ENCODE measurements at places on chromosomes 11 and 22.

DNA sequence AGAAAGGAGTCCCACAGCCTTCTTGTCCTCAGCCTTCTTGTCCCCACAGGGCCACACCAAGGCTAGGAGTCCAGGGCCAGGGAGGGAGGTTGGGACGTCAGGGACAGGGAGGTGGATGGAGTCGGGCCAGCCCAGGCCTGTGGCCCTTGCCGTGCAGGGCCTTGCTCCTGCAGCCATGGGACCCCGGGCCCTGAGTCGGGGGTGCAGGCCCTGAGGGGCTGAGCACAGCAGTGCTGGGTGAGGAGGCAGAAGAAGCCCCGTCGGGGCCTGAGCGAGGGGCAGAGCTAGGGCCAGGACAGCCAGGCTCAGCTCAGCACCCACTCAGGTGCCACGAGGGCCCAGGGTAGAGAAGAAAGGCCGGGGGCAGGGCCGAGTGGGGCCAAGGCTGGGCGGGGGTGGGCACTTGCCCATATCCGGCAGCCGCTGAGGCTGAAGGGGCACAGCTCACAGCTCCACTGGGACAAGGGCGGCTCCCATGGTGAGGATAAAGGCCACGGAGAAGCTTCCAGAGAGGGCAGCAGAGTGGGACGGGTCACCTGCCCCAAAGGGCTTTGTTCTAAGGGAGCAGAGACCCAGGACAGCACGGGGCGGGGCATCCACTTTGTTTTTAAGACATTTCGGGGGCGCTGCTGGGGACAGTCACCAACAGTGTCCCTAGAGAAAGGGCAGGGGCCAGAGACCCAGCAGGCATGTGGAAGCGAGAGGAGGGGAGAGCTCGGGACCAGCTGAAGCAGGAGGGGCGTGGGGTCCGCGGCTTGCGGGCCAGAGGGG, 3.6 kb downstream of the MLC1 start:
- no peak for DNase-seq

GRCh38 chr11:27425814-27426213, 46.8 kb downstream of the LGR4 start:
- DNase-seq, result no peak

DNA sequence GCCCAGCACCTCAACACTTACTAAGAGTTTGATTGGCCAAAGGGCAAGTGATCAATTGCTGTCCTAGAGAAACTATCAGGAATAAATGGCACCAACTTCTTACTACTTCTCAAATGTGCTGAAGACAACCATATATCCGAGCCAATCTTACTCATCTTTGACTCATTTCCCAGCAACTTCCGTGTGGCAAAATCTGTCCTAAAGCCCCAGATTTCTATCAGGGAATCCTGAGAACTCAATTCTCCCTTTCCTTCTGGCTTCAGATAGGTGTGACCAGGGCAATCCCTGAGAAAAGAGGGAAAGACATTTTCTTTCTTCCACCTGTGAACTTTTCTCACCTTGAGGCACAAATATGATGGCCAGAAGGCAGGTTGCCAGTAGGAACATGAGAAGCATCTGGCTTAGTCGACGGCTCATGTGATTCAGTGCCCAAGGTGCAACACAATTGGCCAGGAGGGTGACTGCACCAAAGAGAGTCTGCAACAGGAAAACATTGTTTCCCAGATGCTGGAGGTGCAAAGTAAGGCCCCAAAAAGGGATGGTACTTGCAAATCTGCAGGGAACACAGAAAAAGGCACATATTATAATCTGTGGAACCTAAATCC, 21.8 kb upstream of the SLC22A24 start:
- no peak for DNase-seq

DNA sequence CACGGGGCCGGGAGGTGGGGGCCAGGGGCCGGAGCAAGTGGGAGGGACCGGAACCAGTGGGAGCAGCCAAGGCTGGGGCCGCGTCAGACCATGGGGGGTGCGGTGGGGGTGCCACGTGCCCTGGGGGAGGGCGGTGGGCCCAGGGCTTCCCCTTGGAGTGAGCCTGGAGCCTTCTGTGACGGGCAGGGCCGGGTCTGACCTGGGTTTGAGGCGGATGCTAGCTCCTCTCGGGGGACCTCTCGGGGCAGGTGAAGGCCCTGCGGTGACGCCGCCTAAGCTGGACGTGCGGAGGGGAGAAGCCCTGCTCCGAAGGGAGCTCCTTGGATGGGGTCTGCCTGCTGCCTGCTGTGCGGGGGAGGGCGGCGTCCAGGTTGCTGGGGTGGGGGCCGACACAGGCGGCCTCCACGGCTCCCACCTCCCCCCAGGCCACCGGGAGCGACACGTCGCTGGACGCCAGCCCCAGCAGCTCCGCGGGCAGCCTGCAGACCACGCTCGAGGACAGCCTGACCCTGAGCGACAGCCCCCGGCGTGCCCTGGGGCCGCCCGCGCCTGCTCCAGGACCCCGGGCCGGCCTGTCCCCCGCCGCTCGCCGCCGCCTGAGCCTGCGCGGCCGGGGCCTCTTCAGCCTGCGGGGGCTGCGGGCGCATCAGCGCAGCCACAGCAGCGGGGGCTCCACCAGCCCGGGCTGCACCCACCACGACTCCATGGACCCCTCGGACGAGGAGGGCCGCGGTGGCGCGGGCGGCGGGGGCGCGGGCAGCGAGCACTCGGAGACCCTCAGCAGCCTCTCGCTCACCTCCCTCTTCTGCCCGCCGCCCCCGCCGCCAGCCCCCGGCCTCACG, 115.0 kb downstream of the CACNA1I start:
- DNase-seq, result no peak

GRCh38 chr22:32674925-32675825, 126.3 kb upstream of the TIMP3 start:
- no peak for DNase-seq

DNA sequence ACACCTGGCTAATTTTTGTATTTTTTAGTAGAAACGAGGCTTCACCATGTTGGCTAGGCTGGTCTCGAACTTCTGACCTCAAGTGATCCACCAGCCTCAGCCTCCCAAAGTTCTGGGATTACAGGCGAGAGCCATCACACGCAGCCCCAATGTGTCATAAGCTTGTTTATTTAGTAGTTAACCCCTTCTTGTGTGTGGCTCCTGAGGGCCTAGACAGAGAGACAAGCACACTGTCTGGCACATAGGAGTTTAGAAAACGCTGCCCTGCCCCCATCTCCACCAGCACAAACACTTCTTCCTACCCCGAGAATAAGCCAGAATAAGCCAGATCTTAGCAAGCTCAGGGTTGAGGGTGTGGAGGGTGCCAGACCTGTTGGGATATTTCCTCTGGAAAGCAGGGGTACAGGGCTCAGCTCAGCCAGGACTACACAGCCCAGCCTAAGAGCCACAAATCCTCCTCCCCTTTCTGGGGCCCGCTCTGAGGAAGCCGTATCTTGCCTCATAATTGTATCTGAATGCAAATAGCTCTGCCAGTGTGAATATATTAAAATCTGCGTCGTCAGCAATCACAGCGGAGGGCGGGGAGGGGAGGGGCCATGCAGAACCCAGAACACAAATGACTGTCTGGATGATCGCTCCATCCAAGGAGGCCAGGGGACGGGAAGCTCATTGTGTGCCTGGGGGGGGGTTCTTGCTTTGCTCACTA, 247.3 kb downstream of the MN1 start:
- no peak for DNase-seq

GRCh38 chr11:112655371-112655770, 305.8 kb upstream of the NCAM1 start:
- DNase-seq, result no peak

- no peak for DNase-seq
These were observed 5.5 kb upstream of the CYTH4 start for GRCh38 chr22:37276776-37277175.
